ENCODE measurements at places on chromosomes 1 and 21.

GRCh38 chr1:232437510-232437909, 192.4 kb downstream of the SIPA1L2 start:
- H3K4me1 ChIP-seq, result peaks cover 5% of the 10 kb centered on the region
- no peak for DNase-seq
- H3K36me3 ChIP-seq, result no peaks in the 10 kb centered on the region
- H3K4me3 ChIP-seq, result no peak overlapping the region

DNA sequence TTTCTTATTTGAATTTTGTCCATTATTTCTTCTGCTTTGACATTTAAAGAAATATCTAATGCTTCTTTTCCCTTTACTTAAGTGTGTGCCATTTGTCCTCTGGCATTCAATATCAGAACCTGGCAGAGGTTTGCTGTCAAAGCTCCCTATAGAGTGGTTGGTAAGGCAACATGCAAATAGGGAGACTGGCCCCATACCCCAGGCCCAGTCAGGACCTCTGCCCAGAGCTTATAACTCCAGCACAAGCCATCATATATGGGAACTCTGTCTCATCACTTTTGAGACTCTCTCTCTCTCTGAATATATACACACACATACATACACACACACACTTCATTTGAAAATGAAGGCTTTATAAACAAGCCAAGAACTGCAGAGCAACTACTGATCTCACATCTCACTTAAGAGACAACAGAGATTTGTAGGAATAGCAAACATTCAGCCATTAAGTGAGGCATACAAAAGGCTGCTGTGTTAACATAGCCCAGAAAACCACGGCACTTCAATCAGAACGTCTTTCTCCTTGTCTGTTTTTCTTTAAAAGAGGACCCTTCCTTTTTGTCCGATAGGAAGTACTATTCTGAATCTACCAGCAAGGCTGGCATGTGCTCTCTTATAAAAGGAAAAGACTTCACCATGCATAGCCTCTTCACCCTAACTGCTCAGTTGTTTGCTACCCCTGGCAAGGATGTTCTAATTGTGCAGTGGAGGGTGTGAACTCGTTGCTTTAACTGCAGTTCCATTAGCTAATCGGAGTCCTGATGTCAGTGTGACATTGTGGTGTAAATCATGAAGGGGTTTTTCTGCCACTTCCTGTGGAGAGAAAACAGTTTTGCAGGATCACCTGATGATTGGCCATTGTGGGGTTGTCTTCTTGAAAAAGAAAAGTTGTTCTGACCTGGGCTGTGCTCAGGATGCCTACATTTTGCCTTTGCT, 101.7 kb downstream of the NR5A2 start:
- H3K36me3 ChIP-seq, result no peaks in the 10 kb centered on the region
- peak overlapping the region; percentile 9 for H3K4me3 ChIP-seq
- peak; percentile 79 for DNase-seq

- no peaks in the 10 kb centered on the region for H3K36me3 ChIP-seq
- no peak overlapping the region for H3K27ac ChIP-seq
- H3K4me3 ChIP-seq, result no peak overlapping the region
- DNase-seq, result no peak
- H3K27me3 ChIP-seq, result peaks cover 3% of the 10 kb centered on the region
- H3K4me1 ChIP-seq, result peaks cover 2% of the 10 kb centered on the region
Measured at GRCh38 chr1:178916448-178917174, 45.7 kb upstream of the ANGPTL1 start.

DNA sequence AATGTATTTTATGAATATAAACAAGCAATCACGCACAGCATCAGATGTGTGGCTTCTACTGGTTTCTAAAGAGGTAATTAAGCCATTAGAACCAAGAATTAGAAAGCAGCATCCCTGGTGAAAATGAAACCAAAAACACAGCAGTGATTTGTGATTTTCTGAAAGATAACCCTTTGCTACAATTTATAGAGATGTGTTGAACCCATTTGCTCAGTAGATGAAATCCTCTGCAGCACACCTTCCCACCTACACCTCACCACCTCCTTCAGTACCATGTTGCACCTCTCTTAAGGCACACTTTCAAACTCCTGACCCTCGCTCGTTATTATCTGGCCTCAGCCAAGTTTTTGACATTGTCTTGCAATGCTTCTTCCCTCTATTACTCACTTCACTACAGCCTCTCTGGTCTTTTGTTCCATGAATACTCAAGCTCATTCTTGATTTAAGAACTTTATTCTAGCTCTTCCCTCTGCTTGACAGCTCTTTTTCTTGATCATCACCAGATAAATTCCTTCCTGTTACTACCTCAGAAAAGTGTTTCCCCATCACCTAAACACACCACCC, 38.6 kb downstream of the NSL1 start:
- peaks cover 32% of the 10 kb centered on the region for H3K4me1 ChIP-seq
- peak; percentile 65 for DNase-seq
- H3K27me3 ChIP-seq, result no peaks in the 10 kb centered on the region
- H3K27ac ChIP-seq, result peak overlapping the region; percentile 36
- H3K4me3 ChIP-seq, result peak overlapping the region; percentile 5

GRCh38 chr21:37071561-37072273, 1.2 kb downstream of the PIGP start:
- peaks cover 29% of the 10 kb centered on the region for H3K4me1 ChIP-seq
- H3K36me3 ChIP-seq, result peaks cover 25% of the 10 kb centered on the region
- H3K4me3 ChIP-seq, result peak overlapping the region; percentile 81

DNA sequence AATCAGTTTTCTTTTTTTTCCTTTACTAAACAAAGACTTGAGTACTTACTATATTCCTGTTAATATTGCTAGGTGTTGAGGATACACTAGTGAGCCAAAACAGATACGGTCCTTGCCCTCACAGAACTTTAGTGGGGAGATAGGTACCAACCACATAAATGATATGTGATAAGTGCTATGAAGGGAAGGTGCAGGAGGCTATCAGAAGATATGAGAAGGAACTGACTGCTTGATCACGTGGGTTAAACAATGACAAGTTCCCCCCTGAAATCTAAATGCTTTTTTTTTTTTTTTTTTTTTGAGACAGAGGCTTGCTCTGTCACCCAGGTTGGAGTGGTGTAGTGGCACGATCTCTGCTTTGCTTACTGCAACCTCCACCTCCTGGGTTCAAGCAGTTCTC, 25.0 kb downstream of the RBM15 start:
- peaks cover 31% of the 10 kb centered on the region for H3K36me3 ChIP-seq
- no peak overlapping the region for H3K4me3 ChIP-seq
- H3K27me3 ChIP-seq, result no peaks in the 10 kb centered on the region

DNA sequence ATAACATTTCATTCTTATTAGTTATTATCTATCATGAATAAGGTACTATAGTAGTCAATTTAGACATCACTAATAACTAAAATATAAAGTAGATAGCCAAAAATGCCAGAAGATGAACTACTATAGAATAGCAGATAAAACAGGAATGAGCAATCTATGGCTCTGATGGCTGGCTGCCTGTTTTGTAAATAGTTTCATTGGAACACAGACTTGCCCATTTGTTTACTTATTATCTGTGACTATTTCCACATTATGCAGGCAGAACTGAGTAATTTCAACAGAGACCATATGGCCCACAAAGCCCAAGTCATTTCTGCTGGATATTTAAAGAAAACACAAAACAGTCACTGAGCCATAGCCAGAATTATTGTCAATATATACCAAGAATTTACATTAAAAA, 222.1 kb downstream of the COL24A1 start:
- no peak overlapping the region for H3K4me3 ChIP-seq
- H3K36me3 ChIP-seq, result no peaks in the 10 kb centered on the region
- H3K27ac ChIP-seq, result no peak overlapping the region
- no peaks in the 10 kb centered on the region for H3K4me1 ChIP-seq

- DNase-seq, result peak; percentile 71
- H3K36me3 ChIP-seq, result no peaks in the 10 kb centered on the region
- H3K27ac ChIP-seq, result no peak overlapping the region
- no peaks in the 10 kb centered on the region for H3K4me1 ChIP-seq
- H3K27me3 ChIP-seq, result no peaks in the 10 kb centered on the region
Measured at GRCh38 chr1:241323514-241324195, 33.4 kb downstream of the RGS7 start.

DNA sequence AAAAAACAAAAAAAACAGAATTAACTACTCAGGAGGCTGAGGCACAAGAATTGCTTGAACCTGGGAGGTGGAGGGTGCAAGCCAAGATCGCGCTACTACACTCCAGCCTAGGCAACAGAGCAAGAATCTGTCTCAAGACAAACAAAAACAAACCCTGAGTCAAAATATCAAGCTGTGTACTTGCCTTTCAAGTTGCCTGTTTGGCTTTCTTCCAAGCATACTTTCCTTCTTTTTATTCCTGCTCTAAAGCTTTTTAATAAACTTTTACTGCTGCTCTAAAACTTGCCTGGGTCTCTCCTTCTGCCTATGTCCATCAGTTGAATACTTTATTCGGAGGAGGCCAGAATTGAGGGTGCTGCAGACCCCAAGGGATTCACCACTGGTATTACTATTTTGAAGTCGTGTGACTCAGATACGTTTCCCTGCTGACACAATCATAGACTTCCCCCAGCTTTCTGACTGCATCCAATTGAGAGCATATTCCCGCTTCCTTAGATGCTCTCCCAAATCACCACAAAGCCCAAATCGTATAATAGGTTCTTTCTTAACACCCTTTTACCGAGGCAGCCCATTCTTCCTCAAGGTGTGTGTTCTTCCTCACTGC, 3.5 kb upstream of the ACBD6 start:
- H3K36me3 ChIP-seq, result peaks cover 8% of the 10 kb centered on the region
- H3K27me3 ChIP-seq, result peaks cover 9% of the 10 kb centered on the region
- no peak for DNase-seq
- no peak overlapping the region for H3K4me3 ChIP-seq
- peaks cover 19% of the 10 kb centered on the region for H3K4me1 ChIP-seq

GRCh38 chr1:88169939-88170338, 514.1 kb upstream of the PKN2 start:
- peaks cover 4% of the 10 kb centered on the region for H3K27me3 ChIP-seq
- no peak overlapping the region for H3K27ac ChIP-seq
- H3K4me3 ChIP-seq, result no peak overlapping the region
- DNase-seq, result no peak
- H3K4me1 ChIP-seq, result no peaks in the 10 kb centered on the region

Data from activated CD4-positive, alpha-beta T cell treated with anti-CD3 and anti-CD28 coated beads, Interleukin-2, amount 10 ng/mL, durations not matched to agents 24 days and 14 days (primary cell).